NCI-H2081 treated with DMSO at 0.1 percent for 48 hours (cell line): ENCODE measurements at places on chromosomes 3 and 15.

DNA sequence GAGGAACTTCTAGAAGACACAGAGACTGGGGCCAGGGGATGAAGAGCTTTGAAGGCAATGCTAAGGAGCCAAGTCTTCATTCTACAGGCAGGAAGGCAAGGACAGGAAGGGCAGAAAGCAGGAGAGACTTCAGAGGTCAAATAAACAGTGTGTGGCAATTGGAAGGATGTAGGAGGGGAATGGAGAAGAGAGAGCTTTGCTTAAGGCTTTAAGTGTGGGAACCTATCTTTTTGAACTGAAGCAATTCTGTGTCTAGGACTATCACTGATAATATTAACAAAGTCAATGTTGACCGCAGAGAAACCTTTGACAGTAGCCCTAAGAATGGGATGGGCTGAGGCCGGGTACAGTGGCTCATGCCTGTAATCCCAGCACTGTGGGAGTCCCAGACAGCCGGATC lies 325.0 kb downstream of the FOXP1 start:
- no peak for DNase-seq

GRCh38 chr15:71659730-71660067 lies 150.7 kb upstream of the NR2E3 start:
- no peak for DNase-seq

GRCh38 chr3:112472691-112473090 lies 26.6 kb downstream of the BTLA start:
- DNase-seq: no peak

- no peak for DNase-seq
Observed at GRCh38 chr15:86919581-86919980, 839.9 kb downstream of the AGBL1 start.

- DNase-seq: no peak
Observed at GRCh38 chr3:134328147-134328591, 46.1 kb downstream of the AMOTL2 start.

DNA sequence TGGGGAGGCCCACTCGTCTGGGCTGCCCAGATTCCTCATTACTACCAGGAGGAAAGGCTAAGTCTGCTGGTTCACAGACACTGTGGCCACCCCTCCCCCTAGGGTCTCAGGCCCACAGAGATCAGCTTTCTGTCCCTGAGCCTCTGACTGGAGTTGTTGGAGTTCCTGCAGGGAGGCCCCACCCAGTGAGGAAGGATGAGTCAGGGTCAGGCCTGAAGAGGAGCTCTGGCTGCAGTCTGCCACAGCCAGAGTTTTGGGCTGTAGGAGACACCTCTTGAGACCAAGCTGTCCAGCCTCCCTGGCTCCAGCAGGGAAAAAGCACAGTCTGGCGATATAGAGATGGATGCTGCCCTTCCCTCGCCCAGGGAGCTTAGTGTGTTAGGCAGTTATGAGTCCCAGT lies 720.9 kb upstream of the SEMA6D start:
- no peak for DNase-seq

DNA sequence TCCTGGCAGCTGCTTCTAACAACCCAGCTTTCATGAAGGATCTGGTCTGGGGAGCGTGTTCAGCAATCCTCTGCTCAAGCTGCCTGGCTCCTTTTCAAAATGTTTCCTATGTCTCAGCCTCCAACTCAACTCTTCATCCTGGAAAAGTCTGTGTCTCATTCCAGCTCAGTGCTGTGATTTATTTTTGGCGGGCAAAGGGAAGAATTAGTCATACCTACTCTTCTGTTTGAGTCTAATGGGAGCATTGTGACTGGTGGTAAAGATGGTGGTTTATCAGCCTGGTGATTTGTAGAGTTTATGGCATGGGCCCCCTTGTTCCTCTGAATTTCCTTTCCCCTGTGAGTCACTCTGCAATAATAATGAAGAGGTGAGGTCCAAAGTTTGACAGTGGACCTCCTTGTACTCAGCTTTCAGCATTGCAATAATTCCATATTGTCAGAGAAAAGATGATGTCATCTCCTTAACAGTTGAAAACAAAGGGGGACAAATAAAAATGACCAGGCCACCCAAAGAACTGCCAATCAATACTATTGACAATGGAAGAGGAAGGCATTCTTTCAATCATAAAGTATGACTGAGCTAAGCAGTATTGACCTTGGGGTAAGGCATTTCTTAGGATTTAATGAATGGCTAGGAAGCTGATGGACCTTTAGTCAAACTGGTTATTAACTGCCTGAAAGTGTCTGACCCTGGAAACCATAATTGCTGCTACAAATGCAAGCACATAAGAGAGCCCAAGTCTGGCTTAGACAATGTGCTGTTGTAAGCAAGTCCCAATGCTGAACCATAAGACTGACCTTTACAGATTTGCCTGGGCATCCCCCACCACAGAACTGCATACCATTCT lies 204.7 kb upstream of the MCTP2 start:
- no peak for DNase-seq

- no peak for DNase-seq
Observed at GRCh38 chr3:177351757-177352158, 154.5 kb upstream of the TBL1XR1 start.

- DNase-seq: no peak
Observed at GRCh38 chr3:101379658-101380376, 59.4 kb upstream of the IMPG2 start.

DNA sequence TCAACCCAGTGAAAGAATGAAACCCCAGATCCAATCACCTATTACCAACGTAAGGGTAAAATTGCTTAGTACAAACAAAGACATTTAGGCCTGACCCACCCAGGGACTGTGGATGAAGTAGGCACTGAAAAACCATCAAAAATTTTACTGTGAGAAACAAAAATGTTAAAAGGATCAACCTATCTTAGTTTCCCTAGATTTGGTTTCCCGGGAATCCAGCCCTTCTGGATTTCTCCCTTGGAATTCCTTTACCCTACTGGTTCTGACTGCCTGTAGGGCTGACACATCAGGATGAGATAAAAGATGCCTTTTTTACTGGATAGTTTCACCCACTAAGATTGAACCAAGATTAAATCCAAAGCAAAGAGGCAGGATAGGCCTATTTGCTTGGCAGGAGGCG lies 102.7 kb downstream of the SCAPER start:
- DNase-seq: no peak

DNA sequence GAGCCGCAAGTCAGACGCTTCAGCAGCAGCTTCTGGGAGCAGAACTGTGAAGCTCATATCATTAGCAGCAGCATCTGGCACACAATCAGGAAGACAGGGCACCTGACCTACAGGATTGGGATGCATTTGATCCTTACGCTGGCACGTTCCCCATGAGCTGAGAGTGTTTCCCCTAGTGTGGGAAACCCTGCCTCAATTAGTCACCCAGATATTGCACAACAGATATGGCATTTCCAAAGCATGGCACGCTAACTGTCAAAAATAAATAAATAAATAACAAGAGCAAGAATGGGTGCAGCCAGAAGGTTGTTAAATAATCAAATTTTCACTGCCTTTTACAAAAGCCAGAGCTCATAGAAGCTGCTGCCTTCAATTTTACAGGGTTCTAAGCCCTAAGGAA lies 189.6 kb upstream of the THBS1 start:
- no peak for DNase-seq

DNA sequence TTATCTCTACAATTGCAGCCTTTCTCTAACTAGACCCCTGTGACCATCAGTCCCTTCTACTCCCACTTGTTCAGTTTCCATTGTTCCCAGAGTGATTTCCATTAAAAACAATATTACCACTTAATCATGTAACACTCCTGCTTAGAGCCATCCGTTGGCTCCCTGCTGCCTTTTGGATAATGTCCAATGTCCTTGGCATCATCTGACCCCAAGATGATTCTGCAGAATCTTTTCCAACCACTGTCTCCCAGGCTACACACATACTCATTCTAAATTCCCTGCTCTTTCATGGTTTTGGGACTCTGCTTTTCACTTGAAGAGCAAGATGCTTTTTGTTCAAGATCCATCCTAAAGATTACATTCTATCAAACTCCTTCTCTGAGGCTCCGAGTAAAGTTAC lies 7.1 kb downstream of the KCNH8 start:
- no peak for DNase-seq

GRCh38 chr3:35671483-35671882 lies 32.2 kb downstream of the ARPP21 start:
- DNase-seq: no peak

DNA sequence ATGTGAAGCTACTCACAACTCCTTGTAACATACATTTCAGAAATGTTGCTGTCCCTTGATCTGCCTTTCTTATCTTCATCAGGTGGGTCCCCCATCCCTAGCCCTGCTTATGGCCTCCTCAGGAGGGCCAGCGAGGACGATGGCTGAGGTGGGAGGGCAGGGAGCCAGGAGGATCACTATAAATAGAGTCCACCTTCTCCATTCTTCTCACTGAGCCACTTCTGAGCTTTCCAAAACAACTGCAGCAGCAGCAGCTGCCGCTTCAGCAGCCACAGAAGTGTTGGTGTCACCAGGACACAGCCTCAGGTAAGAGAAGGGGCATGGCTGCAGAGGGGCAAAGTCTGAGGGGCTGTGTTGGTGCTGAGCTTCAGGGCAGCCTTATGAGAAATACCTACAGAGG lies 53.5 kb downstream of the ANAPC13 start:
- DNase-seq: no peak

DNA sequence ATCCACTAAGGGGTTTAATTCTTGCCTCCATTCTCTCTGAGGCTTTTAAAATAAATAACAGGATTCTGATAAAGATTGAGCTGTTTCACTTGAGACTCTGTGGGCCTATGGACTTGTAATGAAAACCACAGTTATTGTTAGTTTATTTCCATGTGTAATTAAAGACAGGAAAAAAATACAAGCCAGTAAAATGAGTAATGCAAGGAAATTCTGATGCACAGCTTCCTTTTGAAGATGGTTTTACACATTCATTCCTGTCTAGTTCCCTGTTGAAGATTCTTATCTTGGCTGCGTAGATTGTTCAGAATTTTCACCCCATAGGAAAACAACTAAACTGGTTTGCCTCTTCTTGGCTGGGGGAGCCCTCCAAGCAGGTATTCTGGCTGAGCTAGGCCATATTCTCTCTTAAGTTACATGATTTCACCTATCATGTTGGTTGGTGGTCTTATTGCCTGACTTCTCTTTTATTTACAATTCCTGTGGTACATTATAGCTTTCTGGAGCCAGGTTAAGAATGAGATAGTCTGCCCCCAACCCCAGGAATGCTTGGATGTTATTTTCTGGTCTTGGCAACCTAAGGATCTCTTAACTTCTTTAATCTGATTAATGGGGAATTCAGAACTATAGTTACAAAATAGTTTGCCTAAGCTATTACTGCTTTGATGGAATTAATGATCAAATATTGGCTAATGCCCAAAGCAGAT lies 67.6 kb downstream of the MITF start:
- no peak for DNase-seq

GRCh38 chr15:86203462-86203861 lies 123.8 kb downstream of the AGBL1 start:
- DNase-seq: no peak

DNA sequence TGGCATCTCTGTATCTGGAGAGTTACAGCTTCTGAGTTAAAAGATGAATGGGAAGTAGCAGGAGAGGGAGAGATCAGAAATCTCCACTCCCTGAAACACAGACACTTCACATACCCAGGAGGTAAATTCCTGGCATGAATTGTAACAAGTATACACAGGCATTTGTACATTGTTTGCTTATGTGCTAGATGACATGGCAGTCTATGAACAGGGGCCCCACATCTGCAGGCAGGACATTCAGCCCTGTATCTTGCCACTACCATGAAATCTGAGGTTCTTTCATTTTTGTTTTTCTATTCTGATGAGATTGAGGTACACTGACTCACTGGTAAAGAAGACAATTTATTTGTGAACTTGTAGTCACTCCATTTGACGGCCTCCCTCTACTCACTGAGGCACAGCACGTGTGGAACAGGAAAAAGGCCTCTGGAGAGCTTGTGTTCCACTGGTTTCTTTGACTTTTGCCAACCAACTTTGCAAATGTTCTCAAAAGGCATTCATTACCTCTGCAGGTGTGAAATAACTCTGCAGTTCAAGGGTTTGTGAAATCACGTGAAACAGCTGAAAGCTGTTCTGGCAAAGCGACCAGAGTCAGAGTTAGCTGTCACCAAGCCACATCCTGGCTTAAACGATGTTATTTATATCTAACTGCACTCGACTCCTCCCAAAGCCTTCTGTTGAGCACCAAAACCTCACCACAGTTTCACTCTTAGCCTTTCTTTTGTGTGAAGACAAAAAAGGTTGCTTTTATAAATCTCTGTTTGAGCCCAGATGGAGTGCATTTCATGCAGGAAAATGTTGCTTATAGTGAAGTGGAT lies 401.3 kb upstream of the CFAP20DC start:
- no peak for DNase-seq

- DNase-seq: no peak
Observed at GRCh38 chr15:83695246-83695645, 41.3 kb downstream of the ADAMTSL3 start.

DNA sequence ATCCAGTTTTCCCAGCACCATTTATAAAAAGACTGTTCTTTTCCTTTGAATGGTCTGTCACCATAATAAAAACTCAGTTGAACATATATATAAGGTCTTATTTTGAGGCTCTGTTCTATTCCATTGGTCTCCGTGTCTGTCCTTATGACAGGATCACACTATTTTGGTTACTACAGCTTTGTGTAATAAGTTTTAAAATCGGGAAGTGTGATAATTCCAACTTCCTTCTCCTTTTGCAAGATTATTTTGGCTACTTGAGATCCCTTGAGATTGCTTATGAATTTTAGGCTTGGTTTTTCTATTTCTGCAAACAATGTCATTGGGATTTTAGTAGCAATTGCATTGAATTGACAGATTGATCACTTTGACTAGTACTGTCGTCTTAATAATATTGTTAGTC lies 35.7 kb downstream of the SACM1L start:
- DNase-seq: no peak

DNA sequence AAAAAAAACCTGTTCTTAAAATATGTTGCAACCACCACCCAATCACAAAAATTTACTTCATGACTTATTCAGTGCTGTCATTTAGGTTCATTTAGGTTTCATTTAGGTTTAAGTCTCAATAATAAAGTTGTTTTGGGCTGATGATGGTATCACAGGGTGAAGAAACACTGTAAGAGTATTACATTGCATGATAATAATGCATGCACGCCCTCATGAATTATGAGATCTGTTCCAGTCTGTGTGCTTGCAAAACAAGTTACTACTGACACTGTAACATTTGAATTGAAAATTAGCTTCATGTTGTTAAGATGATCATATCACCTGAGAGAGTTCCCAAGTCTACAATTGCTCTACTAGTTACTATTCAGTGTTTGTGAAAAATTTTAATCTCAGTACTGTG lies at the start of gene AADACL2:
Gene AADACL2 (plus strand): TSS at position 315 of the 400 bp plus-strand sequence. CDS start 109 bp downstream, outside the sequence.
- DNase-seq: no peak

GRCh38 chr3:17032407-17033034 lies 147.8 kb downstream of the PLCL2 start:
- no peak for DNase-seq
